Esophagus mucosa (tissue), 1 donor: ENCODE measurements at places on chromosomes 7 and 10.

DNA sequence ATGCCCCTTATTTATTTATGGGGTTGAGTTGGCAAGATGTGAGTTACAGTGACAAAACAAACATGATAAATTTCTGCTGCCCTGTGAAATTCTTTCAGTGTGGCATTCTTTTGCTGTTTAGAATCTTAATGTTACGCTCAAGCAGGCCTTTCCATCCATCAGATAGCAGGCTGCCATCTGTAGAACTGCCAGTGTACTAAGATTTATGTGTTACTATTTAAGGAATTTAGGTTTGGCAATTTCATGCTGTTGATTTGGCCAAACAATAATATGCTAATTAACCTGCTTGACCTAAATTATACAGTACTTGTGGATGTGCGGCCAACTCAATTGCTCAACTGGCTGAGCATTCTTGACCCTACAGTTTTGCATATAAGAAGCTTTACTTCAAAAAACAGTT is 477.7 kb upstream of the TPK1 start:
- no peak for ATAC-seq

GRCh38 chr10:112761256-112761655 is 188.8 kb upstream of the TCF7L2 start:
- no peak for ATAC-seq

GRCh38 chr10:18577823-18578685 is 73.3 kb downstream of the NSUN6 start:
- no peak for ATAC-seq

- ATAC-seq, result no peak
Measured at GRCh38 chr10:35456784-35457183, 120.5 kb downstream of the CCNY start.

- ATAC-seq, result no peak
Measured at GRCh38 chr7:44703921-44704320, 44.7 kb upstream of the ZMIZ2 start.

GRCh38 chr10:93398528-93398927 is 83.6 kb downstream of the MYOF start:
- ATAC-seq, result no peak

- no peak for ATAC-seq
Measured at GRCh38 chr10:113991091-113991860, 52.4 kb upstream of the ADRB1 start.

DNA sequence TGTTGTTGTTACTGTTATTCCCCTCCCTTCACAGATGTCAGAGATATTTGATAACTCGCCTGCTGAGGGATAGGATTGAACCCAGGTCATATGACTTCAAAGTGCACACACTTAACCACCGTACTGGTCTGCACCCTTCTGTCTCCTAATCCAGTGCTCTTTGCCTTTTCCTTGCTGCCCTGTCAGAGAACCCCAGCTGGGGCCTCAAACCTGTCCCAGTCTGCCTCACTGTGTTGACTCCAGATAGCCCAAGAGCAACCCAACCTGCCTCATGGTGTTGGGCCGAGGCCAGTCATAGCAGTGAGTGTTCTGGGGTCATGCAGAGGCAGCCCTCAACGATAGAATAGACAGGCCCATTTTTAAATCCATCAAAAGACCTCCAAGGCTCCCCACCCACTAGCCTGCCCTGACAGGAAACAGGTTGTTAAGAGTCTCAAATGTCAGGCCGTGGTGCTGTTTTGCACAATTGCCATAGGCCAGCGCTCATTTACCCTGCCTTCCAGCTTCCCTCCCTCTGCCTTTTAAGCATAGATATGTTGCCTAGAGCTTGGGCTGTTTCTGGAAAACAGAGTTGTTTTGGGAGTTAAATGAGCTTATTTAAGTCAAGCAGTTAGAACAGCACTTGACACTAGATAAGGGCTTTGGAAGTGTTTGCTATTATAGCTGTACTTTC is 37.0 kb upstream of the PDCD4 start:
- peak; percentile 89 for ATAC-seq

DNA sequence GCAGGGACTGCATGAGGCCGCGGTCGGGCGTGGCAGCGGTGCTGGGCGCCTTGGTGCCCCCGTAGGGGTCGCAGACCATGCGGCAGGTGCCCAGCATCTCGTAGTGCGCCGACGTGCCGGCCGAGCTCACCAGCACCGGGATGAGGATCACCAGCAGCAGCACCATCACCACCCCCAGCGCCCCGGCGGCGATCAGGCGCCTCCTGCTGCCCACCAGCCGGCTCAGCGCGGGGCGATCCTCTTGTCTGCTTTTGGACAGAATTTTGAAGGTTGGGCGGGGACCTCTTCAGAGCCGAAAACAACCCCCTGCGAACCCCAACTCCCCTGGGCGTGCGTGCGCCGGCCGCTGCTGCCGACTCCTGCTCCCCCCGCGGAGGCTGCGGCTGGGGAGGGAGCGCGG is 779 bp downstream of the C1QL3 start:
- ATAC-seq, result peak; percentile 36

- no peak for ATAC-seq
Measured at GRCh38 chr10:58023341-58024073, 244.2 kb downstream of the IPMK start.

- no peak for ATAC-seq
Measured at GRCh38 chr7:37986908-37987330, 66.5 kb downstream of the EPDR1 start.
